ELR (cell line): ENCODE measurements at places on chromosomes 12 and 14.

DNA sequence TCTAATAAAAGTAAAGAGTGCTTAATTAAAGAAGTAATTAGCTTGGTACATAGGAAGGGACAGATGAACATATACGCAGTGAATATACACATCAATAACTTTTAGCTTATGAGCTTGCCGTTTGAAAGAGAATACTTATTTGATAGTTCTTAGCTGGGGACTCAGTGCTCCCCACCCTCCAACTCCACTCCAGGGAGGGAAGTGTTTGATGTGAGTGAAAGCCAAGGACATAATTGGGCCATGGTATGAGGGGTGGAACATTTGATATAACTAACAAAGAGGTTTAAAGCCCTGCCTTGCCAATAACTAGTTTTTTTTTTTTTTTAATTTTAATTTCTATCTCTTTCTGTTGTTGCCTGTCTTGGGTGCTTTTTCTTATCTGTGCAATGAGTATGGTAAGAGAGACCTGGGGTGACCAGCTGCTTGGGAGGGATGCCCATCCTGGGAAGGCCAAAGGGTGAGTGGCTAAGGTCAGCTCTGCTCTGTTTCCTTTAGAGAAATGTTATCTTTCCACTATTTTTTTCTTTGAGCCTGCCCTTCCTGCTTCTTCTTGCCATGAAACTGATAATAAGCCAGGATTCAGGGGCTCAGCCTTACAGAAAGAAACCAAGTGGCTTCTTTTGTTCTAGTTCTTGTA is 132.8 kb upstream of the CPSF6 start:
- DNase-seq: no peak

GRCh38 chr14:65835501-65835900 is 423.0 kb downstream of the FUT8 start:
- DNase-seq: no peak

GRCh38 chr12:21323736-21324135 is 11.0 kb downstream of the SLCO1A2 start:
- no peak for DNase-seq

DNA sequence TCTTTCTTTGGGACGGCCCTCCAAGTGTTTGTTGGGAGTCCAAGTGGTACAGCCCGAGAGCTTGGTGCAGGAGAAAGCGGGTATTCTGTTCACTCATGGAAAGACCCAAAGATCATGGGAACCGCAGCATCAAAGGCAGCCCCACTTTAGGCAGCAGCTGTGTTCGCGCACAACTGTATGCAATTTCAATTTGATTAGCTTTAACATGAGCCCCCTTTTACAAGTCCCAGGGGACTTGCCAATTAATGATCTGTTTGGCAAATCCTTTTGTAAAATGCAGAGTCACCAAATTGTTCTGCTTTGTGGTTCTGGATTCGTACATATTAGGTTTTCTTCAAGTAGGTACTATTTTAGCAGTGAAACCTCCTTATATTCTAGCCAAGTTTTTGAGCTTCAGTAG is 217.7 kb downstream of the AACS start:
- DNase-seq: no peak

DNA sequence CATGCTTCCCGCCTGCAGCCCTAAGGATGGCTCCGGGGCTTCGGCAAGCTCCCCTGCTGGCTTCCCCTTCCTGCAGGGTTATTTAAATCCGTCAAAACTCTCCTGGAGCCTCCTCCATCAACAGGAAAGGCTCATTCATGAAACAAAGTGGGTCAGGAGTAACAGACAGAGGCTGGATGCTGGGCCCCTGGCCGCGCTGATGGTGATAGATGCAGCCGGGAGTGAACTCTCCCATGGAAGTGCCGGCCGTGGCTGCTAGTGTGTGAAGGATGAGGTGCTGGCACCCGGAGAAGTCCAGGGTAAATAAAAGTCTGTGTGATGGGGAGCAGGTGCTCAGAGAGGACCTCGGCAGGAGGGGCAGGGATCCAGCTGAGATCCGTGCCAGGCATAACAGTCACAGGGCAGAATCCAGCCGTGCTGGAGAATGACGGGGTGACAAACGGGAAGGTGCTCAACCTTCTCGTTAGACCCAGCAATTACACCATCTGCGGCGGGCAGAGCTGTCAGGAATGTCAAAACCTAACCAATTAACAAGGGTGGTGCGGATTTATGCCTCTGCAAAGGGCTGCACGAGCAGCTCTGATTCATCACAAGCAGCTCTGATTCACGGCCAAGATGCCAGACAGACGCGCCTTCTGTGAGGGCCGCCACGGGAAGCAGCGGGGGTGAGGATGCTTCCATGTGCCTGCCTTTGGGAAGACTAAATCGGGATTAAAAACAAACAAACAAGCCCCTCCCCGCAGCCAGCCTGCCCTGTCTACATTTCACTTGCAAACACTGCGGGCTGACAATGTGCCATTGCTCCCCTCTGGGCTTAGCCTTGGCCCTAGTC is 55.6 kb downstream of the SYNE3 start:
- peak; percentile 84 for DNase-seq

DNA sequence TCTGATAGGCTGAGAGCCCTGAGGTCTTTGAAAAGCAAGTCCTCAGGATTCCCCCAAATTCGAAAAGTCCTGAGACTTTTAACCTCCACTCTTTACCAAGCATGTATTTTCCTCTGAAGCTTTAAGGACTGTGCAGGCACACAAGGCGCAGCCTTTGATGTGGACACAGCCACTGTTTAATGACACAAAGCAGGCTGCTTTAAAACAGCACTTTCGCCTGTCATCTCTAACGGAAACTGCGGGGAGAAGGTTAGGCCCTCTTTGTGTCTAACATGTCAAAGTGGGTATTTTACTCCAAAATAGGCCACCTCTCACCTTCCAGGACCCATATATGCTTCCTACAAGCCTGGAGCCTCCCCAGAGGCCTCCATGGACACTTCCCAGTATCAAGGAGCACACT is 159.2 kb downstream of the GCH1 start:
- no peak for DNase-seq

GRCh38 chr12:64273527-64274403 is 51.7 kb upstream of the KICS2 start:
- peak; percentile 65 for DNase-seq

DNA sequence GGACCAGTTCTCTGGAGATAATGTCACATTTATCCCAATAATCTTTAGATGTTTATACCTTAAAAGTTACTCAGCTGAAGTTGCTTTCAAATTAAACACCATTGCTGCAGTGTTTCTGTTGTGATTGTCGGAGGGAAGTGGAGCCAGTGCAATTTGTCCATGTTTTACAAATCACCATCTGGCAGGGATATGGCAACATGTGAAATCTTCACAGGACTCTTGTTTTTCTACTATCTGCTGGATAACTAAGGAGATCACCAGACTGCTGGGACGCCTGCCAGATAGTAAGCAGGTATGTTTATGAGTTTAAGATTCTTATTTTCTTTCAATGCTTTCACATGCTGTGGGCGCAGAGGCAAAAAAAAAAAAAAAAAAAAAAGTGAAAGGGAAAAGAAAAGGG is 100.3 kb upstream of the SOX5 start:
- DNase-seq: no peak

- peak; percentile 97 for DNase-seq
Measured at GRCh38 chr14:68941820-68942219, 37.3 kb downstream of the ACTN1 start.

DNA sequence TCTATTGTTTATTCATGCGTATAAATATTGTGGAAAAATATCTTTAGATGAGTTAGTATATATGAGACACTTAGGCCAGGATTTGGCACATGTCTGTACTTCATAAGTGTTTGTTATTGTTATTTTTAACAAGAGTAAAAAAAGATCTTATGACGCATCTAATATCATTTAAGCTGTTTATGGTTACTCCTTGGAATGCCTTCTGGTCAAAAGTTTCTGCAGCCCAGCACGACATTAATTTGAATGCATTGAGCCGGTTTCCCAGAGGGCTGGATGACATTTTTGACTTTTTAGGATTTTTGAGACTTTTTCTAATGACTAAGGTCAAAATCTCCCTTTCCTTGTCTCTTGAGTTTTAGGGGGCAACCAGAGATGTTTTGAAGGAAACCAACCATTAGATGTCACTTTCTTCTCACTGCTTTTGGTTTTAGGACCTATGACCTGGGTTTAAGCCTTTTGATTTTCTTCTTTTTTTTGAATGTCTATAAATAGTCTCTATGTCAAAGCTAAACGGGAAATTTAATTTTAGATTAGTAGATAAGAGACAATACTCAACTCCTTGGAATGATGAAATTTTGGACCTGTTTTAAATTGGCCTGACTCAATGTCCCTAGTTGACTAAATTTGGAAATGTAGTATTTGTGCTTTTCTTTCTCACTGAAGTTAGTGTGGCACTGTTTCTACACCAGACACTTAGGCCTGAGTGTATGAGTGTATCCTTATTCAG is 215.5 kb downstream of the AEBP2 start:
- DNase-seq: peak; percentile 17

DNA sequence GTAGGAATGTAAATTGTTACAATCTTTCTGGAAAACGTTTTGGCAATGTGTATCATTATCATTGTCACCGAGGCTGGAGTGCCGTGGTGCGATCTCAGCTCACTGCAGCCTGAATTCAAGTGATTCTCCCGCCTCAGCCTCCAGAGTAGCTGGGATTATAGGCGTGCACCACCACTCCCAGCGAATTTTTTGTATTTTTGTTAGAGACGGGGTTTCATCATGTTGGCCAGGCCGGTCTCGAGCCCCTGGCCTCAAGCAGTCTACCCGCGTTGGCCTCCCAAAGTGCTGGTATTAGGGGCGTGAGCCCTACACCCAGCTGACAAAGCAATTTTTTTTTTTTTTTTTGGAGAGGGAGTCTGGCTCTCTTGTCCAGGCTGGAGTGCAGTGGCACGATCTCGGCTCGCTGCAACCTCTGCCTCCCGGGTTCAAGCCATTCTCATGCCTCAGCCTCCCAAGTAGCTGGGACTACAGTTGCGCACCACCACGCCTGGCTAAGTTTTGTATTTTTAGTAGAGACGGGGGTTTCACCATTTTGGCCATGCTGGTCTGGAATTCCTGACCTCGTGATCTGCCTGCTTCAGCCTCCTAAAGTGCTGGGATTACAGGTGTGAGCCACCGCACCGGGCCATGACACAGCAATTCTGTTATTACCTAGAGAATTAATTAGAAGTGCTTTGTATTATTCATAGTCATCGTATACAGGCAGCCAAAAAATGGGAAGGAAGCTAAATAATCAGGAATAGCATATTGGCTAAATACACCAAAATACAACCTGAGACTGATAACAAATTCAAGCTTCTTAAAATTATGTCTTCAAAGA is 1.2 kb downstream of the ACTR6 start:
- DNase-seq: no peak

- peak; percentile 68 for DNase-seq
Measured at GRCh38 chr14:23299211-23299957, 3.3 kb downstream of the PPP1R3E start.

DNA sequence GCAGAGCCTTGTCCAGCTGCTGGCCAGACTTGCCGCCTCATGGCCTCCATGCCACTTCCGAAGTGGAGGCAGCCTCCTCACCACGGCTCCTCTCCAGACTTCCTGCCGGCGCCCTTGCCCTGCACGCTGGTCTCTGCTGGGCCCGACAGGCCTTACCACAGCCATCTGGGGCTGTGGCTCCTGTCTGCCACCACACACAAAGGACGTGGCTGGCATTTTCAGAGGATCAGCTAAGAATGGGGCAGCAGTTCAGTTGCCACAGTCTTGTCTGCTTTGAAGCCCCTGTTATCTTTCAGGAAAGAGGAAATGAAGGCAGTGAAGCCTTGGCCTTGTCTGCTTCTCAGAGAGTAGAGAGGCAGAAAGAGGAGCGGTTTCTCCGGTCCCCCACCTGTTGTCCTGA is 178.0 kb upstream of the FKBP4 start:
- no peak for DNase-seq

- no peak for DNase-seq
Measured at GRCh38 chr12:122730215-122731014, at the start of gene HCAR1. Gene HCAR1 (minus strand): TSS chr12:122730844. CDS start chr12:122730339, 505 bp downstream.

- peak; percentile 36 for DNase-seq
Measured at GRCh38 chr12:10365696-10366405, 24.0 kb downstream of the KLRK1 start.
